ENCODE measurements at places on chromosomes 6 and 20.
A peak's percentile ranks its signal among the peaks of the same experiment; 100 is the strongest.

GRCh38 chr6:36222924-36223323, 26.4 kb downstream of the BRPF3 start:
- DNase-seq, result no peak

- DNase-seq, result no peak
Measured at GRCh38 chr6:44788387-44788981, 401.0 kb downstream of the CDC5L start.

- DNase-seq, result no peak
Measured at GRCh38 chr20:36818861-36819260, 45.3 kb upstream of the DSN1 start.

- no peak for DNase-seq
Measured at GRCh38 chr20:8346700-8347270, 214.7 kb downstream of the PLCB1 start.

DNA sequence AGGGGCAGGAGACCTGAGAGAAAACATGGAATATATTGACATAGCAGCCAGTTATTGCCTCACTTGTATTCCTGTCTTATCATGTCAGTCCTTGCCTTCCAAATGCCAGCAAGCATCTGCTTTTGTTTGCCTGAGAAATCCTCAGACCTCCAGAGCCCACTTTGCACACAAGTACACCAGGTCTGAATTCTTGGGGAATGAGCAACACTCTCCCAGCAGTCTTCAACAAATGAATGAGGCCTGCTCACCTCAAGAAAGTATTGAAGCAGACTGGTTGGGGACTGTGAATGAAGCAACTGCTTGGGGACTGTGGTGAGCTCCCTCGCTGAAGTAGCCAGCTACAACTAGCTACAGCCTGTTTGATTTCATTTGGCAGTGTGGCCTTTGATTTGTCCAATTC, 172.8 kb upstream of the SPTLC3 start:
- DNase-seq, result no peak

- no peak for DNase-seq
Measured at GRCh38 chr6:2129182-2129621, 116.2 kb downstream of the GMDS start.

GRCh38 chr6:166955121-166955864, 1.1 kb downstream of the RNASET2 start:
- DNase-seq, result no peak

DNA sequence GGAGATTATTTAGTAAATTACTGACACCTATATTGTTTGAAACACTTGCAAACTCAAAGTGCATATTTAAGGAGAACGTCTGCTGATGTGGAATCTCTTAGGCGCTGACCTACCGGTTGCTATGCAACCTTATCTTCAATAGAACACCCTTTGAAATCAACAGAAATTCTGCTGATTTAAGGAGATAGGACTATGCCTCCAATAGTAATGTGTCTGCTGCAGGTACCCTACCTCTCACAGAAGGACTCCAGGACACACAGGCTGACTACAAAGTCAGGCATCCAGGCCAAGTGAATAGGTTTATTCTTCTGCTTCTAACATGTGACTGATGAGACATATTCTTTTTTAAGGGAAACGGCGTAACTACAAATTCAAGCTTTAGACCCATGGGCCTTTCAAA, 311.7 kb downstream of the CBLN4 start:
- DNase-seq, result no peak

- DNase-seq, result no peak
Measured at GRCh38 chr20:37394543-37395409, 48.8 kb downstream of the SRC start.

DNA sequence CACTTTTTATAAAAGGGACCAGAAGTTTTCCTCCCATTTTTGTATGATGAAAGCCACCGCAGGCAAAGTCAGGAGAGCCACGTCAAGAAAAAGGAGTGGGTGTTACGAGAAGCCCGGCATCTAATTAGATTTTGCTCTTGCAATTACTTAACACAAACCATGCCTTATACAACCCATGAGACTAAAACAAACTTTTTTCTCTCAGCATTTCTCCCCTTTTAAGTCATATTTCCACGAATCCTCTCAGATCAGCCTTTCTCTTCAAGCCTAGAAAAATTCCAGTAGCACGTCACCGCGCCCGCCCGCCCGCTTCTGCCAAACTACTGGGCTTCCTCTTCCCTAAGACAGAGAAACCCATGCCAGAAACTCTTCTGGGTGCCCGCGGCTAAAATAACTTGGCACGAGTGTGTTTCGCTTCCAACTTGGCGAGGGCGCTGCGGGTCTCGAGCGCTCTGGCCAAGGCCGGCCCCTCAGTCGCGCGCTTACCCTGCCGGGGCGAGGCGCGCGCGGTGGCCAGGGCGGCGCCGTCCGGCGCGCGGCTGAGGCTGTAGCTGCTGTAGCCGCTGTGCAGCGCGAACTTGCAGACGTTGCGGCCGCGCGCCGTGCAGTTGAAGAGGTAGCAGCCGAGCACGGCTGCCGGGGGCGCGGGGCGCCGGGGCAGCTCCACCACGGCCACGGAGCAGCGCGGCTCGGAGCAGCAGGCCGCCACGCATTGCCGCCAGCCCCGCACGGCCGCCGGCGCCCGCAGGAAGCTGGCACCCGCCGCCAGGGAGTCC, 1.0 kb downstream of the LRP11 start:
- peak; percentile 66 for DNase-seq

DNA sequence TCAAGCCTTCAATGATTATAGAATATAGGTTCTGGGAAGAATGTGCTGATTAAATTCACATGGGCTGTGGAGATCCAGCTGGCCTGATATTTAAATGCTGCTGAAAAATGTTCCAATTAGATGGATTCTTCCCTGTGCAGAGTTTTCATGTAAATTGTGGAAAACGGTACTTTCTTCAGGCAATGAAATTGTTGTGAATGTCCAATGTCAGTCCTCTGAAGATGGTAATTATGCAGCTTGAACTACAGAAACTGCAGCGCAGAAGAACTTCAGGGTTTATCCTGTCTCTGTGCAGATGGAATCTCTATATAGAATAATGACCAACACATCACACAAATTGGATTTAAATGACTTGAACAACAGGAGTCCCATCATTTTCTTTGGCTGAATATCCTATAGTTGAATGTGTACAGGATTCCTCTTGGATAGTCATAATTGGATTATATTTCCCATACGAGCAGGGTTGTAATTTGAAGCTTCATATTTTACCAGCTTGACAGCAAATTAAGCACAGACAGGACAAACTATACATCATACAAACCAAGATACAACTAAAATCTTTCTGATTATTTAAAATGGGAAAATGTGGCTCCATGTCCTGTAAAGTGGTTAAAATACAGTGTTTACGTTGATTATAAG, 82.3 kb downstream of the CAP2 start:
- DNase-seq, result no peak

- DNase-seq, result no peak
Measured at GRCh38 chr6:152167641-152168603, 360.4 kb downstream of the ESR1 start.

GRCh38 chr20:2840967-2841531, 504 bp downstream of the VPS16 start:
- no peak for DNase-seq

DNA sequence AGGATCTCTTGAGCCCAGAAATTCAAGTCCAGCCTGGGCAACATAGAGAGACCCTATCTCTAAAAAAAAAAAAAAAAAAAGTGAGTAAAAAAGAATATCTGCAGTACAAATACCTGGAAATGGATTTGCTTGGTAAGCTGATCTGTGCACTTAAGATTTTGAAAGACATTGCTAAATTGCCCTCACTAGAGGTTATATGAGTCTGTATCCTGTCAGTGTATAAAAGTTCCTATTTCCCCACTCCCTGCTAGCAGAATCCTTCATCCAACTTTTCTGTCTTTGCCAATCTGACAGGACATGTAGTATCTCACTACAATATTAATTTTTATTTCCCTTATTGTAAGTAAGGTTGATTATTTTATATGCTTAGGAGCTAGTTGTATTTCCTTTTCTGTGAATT, 36.1 kb downstream of the BICRAL start:
- DNase-seq, result no peak
